ENCODE measurements at places on chromosomes 6 and 20.

- DNase-seq, result no peak
Measured at GRCh38 chr6:157602521-157603295, 220.3 kb upstream of the SNX9 start.

DNA sequence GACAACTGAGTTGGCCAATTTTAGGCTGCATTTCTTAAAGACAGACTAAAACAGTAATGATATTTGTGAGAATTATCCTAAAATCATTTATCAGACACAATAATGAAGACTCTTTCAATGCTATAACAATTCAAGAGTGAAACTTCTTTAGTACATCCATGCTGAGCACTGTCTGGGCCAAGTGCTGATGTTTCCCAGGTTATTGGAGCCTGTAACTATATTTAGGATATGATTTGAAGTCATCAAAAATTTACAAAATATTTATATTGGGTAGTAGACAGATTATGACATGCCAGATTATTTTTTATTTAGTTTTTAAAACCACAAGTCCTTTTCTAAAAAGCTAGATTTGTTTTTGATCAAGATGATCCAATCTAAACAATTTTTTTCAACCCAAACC, 45.1 kb downstream of the FHL5 start:
- no peak for DNase-seq

GRCh38 chr6:340991-341827, 48.9 kb downstream of the DUSP22 start:
- no peak for DNase-seq

- DNase-seq, result no peak
Measured at GRCh38 chr20:4190792-4191519, 175.6 kb upstream of the RNF24 start.

DNA sequence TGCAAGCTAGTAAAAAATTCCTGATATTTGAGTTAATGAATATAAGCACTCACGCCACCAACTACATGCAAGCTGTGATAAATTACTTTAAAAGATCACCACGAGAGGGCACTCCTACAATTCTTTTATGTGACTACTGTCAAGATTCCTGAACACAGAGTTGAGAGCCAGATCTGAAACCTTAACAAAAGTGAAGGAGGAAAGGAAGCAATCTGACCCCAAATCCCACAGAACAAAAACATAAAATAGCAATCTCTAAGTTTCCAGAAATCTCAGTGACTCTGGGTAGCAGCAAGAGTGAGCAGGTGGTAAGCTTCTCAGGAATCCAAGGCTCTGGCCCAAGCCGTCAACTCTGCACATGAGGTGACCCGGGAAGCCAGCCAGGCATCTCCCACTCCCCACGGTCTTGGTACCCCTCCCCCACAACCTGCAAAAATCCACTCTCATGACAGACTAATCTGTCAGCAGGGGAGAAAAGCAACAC, 55.1 kb downstream of the STAU1 start:
- DNase-seq, result peak; percentile 46

DNA sequence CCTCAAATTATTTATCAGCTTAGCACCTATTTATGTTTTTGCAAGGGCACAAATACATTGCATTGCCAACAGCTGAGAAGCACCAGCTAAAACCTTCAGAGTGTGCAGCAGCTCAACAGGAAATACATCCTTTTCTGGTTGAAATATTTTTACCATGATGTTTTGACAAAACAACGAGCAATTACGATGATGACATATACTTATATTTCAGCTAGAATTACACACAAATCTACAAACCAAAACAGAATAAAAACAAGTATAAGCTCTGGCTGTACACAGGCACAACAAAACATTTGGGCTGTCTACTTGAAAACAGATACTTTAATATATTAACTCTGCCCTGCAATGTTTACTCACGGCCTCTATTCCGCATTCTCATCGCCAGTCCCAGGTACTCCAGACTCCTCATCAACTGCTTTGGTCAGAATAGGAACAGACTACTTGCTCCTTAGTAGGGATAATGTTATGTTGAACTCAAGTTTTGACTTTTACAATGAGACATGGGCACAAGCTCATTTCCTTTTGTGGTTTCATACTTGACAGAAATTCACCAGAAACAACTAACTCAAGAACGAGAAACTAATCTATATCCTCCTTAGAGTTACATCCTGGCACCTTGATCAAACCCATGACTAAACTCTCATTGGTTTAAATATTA, 377.6 kb downstream of the ESR1 start:
- DNase-seq, result no peak

GRCh38 chr6:30640481-30640880, 6.5 kb upstream of the C6orf136 start:
- DNase-seq, result no peak

DNA sequence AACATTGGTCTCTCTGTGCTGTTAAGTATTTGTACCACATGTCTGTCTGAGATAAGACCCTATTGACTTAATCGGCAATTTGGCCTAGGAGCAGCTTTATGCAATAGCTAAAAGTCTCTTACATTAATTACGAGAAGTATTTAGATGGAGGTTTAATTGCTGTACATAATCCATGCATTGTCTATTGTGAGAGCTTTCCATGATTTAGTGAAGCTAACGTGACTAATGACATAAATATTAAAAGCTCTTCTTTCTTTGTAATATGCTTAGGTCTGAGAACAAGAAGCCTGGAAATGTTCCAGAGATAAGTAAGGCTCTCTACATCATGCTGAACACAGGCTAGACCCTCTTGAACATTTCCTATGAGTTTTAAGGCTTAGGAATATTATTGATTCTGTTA, 32.7 kb upstream of the FAM83B start:
- DNase-seq, result no peak

DNA sequence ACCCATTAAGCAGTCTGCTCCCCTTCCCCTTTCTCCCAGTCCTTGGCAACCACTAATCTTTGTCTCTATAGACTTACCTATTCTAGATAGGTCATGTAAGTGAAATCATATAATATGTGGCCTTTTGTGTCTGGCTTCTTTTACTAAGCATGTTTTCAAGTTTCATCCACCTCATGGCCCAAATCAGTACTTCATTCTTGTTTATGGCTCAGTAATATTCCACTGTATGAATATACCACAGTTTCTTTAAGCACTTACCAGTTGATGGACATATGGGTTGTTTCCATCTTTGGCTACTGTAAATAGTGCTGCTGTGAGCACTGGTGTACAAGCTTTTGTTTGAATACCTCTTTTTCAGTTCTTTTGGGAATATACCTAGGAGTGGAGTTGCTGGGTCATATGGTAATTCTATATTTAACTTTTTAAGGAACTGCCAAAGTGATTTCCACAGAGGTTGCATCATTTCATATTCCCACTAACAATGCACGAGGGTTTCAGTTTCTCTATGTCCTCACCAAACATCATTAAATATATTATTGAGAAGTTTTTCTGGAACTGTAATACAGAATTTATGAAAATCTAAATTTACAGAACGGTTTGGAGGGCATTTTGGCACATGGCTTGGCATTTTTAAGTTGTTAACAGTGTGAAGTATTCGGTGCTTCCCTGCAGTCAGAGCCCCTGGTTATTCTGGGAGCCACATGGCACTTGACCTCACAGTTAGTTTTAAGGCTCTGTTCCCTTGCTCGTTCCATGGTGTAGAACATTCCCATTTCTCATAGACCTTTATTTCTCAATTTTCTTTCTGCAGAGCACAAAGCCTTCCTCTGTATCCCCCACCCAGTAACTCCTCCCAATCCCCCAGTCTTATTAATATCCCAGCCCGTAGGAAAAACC, 27.0 kb upstream of the DTNBP1 start:
- no peak for DNase-seq

DNA sequence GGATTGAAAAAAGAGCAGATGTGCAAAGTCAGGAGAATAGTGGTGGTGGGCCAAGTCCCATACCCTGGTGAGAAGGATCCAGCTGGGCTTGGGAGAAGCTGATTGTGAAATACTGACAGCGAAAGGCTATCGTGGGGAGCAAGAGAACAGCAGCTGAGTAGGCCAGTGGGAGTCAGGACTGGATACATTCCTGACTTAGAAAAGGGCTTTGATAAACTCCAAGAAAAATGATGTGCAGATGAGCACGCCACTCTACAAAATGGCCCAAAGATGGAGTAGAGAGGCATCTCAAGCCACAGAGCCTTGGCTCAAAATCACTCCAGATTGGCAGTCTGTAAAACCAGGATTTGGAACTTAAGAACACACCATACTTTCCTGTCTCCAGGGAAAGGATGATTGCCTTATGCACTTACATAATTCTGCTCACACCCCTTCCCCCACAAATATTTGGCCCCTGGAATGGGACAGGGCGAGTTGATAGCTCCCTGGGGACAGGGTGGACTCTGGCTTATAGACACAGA, 578.7 kb downstream of the MAFB start:
- no peak for DNase-seq

- DNase-seq, result peak; percentile 72
Measured at GRCh38 chr6:108592371-108593337, 31.9 kb downstream of the FOXO3 start.

Measured in renal cortex interstitium (tissue), 15 donors.